ENCODE measurements at places on chromosomes 1 and 21.

DNA sequence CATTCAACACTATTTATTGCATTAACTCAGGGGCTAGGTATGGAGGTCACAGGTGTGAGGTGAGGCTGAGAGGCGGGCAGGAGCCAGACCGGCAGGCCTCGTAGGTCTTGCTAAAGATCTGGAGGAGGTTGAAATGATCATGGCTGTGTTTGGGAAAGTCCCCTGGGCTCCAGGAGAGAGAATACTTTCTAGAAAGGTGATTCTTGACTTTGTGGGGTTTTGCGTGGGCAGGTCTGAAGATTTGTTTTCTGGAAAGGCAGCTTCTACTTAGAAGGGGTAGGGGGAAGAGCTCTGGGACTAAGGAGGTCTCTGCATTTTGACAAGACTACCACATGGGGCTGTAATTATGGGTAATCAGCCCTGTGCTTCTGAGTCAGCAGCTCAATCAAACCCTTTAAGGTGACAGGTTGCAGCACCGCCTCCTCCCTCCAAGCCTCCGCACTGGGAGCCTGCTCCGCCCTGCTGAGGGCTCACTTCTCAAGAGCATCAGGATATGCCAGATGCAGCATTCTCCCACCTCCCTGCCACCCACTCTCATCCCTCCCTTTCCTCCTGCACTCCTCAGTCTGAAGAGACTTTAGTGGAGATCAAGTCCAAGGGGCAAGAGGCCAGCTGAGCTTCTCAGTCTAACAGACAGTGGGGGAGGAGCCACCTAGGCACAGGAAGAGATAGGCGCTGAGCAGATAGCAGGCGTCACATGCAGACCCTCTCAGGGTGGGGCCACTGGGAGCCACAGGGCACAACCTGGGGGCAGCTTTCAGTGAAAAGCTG is 30.5 kb downstream of the SLC30A1 start:
- peak; percentile 10 for DNase-seq

- no peak for DNase-seq
Observed at GRCh38 chr1:223652436-223652941, 13.0 kb downstream of the CAPN8 start.

DNA sequence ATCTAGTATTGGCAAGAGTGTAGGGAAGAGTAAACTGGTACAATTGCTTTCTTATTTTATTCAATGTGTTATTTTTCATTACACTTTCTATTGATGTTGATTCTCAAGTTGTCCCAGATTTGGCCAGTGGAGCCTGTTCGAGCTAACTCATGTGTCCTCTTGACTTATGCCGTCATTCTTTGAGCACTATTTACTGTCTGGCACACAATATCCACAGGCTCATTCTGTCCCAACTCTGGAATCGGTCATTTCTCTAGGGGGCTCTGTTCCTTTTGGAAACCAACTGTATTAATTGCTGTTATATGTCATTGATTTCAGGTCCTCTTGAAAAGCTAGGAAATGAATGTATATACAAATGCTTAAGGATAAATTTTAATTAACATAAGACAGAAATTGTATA is 22.4 kb upstream of the SFPQ start:
- DNase-seq: no peak

DNA sequence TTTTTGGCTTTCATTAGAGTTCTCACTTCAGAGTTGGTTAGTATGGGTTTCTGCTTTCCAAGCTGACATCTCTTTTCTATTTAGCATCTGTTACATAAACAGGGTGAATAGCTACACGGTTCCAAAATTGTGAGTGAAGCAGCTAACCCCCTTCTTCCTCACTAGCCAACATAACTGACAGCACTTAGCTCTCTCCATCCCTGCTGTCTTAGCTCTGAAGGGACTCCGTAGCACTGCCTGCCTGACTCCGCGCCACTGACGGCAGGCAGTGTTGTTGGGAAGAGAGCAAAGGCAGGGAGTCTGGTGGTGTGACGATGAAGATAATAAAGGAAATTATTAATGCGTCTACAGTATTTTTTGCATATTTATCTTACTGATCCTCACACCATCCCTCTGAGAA is 247.0 kb downstream of the PTBP2 start:
- DNase-seq: no peak

GRCh38 chr1:47650205-47650604 is 212.4 kb downstream of the FOXD2 start:
- no peak for DNase-seq

GRCh38 chr1:77303387-77303786 is 21.6 kb downstream of the AK5 start:
- DNase-seq: no peak

- peak; percentile 71 for DNase-seq
Observed at GRCh38 chr1:161119092-161119903, 1.4 kb downstream of the NIT1 start.

DNA sequence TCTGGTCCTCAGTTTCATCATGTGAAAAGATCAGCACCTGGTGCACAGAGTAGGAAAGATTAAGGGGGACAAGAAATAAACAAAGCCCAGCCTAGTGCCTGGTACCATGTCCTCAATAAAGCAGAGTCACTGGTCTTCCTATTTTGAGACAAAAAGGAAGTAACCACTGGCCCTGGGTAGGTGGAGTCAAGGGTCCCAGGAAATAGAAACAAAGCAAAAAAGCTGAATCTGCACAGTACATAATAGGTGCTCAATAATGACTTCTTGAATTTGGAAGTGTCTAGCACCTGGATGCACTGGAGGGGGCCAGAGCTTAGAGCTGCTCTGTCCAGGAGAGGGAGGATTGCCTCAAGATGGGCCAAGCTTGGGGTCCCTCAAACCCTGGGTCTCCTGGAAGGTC is 1.9 kb upstream of the EPHB2 start:
- no peak for DNase-seq

DNA sequence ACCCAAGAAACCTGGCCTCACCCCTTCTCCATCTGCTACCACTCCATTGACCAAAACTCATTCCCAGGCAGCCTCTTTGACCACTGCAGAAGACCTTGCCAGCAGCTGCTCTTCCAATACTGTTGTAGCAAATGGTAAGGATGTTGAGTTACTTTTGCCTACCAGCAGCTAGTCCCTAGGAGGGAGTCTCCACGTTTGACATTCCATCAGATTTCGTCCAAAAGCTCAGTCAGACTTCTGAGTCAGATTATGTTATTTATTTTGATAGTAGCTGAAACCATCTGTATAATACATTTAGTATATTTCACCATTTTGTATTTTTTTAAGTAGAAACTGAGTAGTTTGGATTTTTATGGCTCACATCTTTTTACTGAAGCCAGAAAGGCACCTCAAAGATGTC is 51.5 kb upstream of the WNT2B start:
- DNase-seq: no peak

- DNase-seq: no peak
Observed at GRCh38 chr1:97743129-97743528, 177.7 kb downstream of the DPYD start.

GRCh38 chr21:45364468-45365185 is 40.3 kb upstream of the COL18A1 start:
- DNase-seq: no peak

DNA sequence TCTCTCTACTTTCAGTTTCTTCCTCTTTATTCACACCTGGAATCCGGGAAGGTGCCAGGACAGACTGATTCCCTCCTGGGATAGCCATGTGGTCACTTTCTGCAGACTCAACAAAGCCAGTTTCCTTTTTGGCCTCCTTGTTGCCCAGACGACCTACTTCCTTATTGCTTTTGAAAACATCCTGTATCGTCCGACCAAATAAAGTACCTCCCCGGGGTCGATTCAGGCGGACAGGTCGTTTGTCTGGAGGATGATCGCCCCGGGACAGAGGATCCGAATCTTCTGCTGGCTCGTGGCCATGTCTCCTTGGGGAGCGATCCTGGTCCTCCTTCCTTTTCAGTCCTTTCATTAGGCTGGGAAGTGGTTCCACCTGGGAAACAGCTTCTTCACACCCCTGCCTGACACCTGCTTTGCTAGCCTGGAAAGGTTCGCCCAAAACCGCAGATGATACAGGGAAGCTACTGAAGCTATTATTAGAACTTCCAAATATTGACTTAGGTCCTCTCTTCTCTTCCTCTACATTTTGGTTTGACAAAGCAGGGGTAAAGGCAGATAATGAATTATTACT is 1.2 kb downstream of the MCM3AP start:
- DNase-seq: no peak

- no peak for DNase-seq
Observed at GRCh38 chr1:150537732-150538684, 11.2 kb upstream of the ADAMTSL4 start.

GRCh38 chr21:41751611-41752011 is 15.2 kb downstream of the RIPK4 start:
- no peak for DNase-seq

GRCh38 chr1:207191776-207192175 is 87.7 kb downstream of the C4BPA start:
- no peak for DNase-seq

DNA sequence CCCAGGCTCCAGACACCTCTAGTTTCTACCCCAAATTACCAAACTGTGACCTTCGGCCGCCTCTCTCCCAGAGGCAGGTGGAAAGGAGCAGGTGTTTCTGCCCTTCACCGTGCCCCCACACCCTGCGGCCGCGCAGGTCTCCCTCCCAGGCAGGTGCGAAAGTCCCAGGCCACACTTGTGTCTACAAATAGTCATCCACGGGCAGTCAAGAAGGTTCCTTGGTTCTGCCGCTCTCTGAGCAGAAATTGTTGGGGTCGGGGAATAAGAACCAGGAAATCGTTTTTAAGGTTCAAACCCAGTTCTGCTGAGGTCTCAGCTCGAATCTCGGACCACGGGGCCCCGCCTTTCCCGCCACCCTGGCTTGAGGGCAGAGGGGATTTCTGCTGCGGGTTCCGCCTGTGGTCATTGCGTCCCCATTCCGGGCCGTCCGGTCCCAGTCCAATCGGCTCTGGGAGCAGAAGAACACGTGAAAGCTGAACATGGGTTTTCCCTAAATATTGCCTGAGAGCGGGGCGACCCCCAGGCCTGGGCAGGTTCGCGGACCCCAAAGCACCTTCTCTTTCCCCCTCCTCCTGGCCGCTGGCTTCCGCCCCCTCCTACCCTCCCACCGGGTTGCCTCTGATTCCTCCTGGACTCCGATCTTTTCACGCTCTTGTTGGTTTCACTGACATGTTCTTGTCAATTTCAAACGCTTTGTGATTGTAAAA is 1.2 kb upstream of the ATF3 start:
- no peak for DNase-seq

DNA sequence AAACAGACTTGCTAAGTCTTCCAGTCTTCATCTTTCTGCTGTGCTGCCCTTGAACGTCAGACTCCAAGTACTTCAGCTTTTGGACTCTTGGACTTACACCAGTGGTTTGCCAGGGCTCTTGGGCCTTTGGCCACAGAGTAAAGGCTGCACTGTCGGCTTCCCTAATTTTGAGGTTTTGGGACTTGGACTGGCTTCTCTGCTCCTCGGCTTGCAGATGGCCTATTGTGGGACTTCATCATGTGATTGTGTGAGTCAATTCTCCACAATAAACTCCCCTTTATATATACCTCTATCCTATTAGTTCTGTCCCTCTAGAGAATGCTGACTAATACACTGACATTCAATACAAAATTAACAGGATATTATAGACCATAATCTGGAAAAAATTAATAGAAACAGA is 628.1 kb downstream of the PLPP3 start:
- DNase-seq: no peak

- no peak for DNase-seq
Observed at GRCh38 chr1:116390195-116390594, 17.2 kb downstream of the ATP1A1 start.

- no peak for DNase-seq
Observed at GRCh38 chr1:165686971-165687433, 11.4 kb downstream of the ALDH9A1 start.

- DNase-seq: peak; percentile 59
Observed at GRCh38 chr1:247448107-247448791, 9.7 kb downstream of the OR2B11 start.

- DNase-seq: peak; percentile 82
Observed at GRCh38 chr1:94025383-94026340, 95.3 kb downstream of the ABCA4 start.

DNA sequence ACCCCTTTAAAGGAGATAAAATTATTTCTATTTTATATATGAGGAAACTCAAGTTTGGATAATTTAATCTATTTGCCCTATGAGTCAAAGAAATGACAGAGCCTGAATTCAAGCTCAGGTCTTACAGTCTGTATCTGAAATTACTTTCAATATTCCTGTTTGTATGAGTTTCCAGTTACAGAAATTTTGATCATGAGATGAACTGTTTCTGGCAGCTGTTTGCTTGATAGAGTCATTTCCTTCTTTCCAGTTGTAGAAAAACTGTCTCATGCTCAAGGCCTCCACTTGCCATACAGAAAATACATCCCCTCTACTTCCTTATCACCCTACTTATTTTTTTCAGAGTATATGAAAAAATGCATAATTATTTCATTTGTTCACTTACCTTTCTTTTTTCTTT is 87.6 kb downstream of the PTPRC start:
- no peak for DNase-seq

- DNase-seq: no peak
Observed at GRCh38 chr1:160807738-160808137, 11.8 kb downstream of the LY9 start.

GRCh38 chr1:245313576-245313975 is 158.8 kb downstream of the KIF26B start:
- no peak for DNase-seq

GRCh38 chr1:179318491-179318890 is 24.9 kb downstream of the SOAT1 start:
- no peak for DNase-seq

- peak; percentile 60 for DNase-seq
Observed at GRCh38 chr1:115642168-115643072, 650 bp downstream of the VANGL1 start.

DNA sequence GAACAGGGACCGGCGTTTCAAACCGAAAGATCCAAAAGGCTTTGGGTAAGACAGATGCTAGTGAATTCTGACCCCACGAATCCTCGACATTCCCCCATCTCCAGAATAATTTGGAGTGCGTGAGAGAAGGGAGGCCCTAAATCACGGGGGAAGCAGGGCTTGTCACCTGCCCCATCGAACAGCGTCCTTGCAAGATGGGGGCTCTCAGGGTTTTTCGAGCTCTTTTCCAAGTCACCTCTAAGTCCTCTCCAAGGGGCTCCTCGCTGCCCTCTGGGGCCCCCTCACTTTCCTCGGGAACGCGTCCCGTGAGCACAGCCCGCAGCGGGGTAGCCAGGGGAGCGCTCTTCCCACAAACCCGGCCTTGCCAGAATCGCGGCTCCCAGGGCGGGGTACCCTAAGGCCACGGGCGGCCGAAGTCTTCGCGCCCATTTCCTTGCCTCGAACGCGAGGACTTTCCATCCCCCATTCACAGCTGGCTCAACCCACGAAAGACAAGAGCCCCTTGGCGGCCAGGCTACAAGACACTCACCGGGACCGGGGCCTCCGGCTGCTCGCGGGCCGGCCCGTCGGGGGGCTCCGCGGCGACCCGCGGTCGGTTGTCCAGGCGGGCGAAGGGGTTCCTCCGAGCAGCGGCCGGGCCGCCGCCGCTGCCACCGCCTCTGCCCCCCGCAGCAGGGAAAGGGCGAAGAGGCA is 546 bp downstream of the DONSON start:
- peak; percentile 34 for DNase-seq

DNA sequence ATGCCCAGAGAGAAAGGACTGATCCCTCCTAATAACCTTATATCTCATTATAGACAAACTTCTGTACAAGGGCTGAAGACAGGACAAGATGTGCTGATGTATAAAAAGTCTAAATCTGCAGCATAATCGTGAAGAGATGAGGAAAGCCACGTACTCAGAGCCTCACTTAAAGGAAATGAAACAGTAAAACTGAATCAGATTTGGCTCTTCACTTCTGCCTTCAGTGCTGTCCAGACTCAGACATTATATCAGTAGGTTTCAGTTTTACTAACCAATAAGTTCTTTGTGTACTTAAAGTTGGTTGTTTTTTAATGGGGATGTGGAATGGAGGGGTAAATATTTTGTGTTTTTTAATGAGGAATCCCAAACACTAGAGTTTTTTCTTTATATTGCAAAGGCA is 45.3 kb upstream of the RGS1 start:
- DNase-seq: no peak
